ENCODE measurements at places on chromosomes 2 and 18.

DNA sequence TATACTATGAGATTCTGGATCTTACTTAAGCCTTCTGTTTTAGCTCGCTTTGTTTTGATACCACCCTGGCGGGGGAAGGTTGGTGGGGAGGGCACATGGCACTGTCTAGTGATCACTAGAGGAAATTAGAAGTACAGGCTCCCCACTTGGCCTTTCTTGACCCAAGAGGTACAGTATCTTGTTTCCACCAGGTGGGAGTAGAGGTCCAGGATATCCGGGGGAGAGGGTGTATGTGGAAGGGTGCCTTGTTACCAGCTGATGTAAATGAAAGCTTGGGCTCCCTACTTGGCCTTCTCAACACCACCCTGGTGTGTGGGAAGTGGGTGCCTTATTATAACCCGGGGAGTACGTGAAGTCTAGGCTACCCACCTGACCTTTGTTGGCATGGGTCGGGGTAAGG lies 7.5 kb downstream of the GALNT1 start:
- DNase-seq, result no peak

- no peak for DNase-seq
Measured at GRCh38 chr18:28068207-28068606, 108.7 kb downstream of the CDH2 start.

- DNase-seq, result no peak
Measured at GRCh38 chr2:12501469-12502158, 215.1 kb upstream of the TRIB2 start.

GRCh38 chr18:7117390-7118355 lies at the start of gene LAMA1:
LAMA1 (minus strand) TSS chr18:7117797; CDS start chr18:7117720, 77 bp downstream.
- no peak for DNase-seq

- no peak for DNase-seq
Measured at GRCh38 chr2:27201675-27202074, 10.2 kb upstream of the ATRAID start.

DNA sequence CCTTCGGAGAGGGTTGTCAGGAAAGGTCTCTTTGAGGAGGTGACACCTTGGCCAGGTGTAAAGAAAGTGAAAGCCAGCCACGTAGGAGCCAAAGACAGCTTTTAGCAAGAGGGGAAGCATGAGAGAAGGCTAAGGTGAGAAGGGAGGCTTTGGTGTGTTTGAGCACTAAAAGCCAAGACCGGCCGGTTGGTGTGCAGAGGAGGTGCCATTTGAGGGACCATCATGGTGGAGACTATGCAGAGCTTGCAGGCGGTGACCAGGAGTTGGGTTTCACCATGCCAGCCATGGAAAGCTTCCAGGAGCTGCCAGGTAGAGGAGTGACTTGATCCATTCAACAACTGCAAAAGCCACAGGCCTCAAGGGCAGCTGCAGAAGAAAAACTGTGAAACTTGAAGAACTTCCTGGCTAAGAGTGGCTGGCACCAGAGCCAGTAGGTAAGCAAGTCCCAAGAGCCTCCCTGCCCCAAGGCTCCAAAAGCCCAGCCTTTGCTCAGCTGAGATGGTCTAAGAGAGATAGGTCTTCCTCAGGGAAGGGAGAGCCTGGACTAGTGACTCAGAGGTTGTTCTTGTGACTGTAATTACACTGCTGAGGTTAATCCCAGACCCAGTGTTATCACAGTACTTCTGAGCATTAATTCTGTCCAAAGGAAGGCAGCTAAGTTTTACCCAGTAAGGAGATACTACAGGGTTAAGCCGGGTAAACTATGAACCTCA lies 319.0 kb downstream of the BCL11A start:
- DNase-seq, result no peak

DNA sequence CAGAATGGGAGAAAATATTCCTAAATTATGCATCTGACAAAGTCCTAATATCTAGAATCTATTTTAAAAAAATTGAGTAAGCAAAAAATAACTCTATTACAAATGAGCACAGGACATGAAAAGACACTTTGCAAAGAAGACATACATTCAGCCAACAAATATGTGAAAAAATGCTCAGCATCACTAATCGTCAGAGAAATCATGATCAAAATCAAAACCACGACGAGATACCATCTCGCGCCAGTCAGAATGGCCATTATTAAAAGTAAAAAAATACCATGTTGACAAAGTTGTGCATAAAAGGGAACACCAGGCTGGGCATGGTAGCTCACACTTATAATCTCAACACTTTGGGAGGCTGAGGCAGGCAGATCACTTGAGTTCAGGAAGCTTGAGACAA lies 63.5 kb downstream of the EVA1A start:
- no peak for DNase-seq

GRCh38 chr2:127626917-127627739 lies 18.8 kb upstream of the GPR17 start:
- no peak for DNase-seq

DNA sequence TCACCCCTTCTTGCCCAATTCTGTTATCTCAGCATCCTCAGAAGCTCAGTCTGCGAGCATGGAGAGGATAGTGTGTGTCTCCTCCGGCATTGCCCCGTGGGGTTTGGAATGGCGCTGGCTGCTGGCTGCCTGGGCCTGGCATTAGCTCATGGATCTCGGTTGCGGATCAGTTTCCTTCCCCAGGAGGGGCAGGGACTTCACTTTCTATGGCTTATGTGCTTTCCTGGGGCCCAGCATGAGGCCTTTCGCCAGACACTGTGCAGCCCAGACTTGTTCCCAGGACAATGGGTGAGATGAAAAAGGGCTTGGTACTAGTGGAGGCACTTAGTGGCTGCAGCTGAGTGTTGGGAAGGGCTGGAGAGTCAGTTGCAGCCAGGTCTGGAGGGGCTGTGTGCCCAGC lies 143.3 kb downstream of the GLI2 start:
- no peak for DNase-seq

DNA sequence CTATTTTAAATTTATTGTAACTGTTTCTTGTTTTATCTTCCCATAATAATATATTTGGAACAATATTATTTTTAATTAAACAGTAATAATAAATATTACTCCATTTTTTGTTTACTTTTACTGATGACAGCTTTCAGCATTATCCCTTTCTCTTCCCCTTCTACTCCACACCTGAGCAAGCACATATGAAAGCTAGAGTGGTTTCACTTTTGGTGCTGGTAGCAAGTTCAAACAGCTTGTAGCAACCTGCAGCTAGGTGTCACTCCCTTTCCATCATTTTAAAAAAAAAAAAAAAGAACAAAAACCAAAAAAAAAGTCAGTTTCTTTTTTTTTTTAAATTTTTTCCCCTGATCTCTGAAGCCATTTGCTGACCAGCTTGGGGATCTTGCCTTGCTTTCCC lies 801.8 kb downstream of the CCDC85A start:
- no peak for DNase-seq

DNA sequence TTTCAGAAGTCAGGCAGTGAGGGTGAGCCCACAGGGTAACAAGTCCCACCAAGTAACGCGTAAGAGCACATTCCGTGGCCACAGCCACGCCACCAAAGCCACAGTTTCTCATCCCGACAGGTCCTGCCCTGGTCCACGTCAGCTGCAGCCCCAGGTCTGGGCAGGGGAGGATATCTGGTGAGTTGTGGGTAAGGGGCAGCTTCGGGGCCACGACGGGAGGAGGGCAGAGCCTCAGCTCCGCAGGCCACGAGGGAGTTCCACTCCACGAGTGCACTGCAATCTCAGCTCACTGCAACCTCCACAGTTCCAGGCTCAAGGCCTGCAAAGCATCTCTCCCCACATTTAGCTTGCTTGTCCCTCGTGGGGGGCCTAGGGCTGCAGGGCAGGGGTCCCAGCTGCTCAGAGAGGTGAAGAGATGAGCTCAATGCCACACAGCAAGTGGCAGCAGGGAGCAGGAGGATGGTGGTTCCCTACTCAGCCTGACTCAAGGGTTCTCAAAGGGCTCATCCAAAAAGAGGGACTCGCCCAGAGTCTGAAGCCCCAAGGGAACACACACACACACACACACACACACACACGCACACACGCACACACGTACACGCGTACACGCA lies 12.5 kb downstream of the SNORC start:
- DNase-seq, result no peak

DNA sequence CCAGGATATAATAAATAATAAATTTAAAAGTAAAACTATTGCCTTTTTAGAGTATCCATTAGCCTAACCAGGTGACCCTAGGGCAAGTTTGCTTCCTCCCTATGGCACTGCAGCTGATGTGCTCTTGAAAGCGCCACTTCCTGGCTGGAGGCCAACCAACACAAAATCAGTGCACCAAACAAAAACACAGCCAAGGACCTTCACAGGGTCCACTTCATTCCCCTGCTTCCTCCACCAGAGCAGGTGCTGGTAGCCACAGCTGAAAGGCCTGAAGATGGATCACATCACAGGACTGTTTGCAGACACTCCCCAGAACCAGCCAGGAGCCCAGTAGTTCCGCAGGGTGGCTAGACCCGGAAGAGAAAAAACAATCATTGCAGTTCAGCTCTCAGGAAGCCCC lies 108.8 kb downstream of the TWIST2 start:
- no peak for DNase-seq

DNA sequence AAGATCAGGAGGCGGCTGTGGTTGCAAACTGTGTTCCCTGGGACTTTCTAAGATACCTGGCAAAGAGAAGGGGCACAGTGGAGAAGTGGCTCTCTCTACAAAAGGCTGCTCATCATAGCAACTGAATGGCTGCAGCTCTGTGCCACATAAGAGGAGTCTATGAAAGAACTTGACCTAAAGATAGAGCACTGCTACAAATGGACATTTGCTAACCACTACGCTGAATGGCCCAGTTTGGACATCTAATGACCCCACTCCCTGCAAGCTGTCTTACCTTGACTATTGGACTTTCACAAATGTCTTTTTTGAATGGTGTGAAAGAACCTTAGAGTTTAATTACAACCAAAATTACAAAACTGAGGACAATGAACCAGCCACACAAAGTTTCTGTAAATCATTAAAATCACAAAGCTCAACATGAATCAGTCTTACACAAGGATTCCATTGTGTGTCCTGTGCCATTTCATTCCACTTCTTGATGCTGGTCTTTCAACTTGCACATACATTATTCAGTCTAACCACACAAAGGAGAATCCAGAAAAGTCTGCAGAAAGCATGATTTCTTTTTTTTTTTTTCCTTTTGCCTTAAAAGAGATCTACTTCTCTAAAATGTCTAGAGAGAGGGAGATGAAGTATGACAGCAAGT lies 154.0 kb downstream of the LAMA1 start:
- DNase-seq, result no peak

DNA sequence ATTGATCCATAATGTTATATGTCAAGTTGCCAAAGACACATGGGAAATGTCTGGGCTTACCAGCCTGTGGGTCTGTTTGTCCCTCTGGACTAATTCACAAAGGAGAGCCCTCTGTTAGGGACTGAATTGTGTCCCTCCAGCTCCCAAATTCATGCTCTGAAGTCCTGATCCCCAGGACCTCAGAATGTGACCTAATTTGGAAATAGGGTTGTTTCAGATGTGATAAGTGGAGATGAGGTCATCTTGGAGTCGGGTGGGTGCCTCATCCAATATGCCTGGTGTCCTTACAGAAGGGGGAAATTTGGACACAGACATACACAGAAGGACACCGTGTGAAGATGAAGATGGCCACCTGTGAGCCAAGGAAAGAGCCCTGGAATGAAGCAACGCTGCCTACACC lies 41.4 kb upstream of the ROCK2 start:
- no peak for DNase-seq

- no peak for DNase-seq
Measured at GRCh38 chr2:215401896-215402379, 33.9 kb downstream of the FN1 start.

Measured in stimulated activated CD8-positive, alpha-beta memory T cell treated with anti-CD3 and anti-CD28 coated beads, Interleukin-2, amount 100 ng/mL, for 1 hour (primary cell).